ENCODE measurements at places on chromosomes 11 and 22.
A peak's percentile ranks its signal among the peaks of the same experiment; 100 is the strongest.

DNA sequence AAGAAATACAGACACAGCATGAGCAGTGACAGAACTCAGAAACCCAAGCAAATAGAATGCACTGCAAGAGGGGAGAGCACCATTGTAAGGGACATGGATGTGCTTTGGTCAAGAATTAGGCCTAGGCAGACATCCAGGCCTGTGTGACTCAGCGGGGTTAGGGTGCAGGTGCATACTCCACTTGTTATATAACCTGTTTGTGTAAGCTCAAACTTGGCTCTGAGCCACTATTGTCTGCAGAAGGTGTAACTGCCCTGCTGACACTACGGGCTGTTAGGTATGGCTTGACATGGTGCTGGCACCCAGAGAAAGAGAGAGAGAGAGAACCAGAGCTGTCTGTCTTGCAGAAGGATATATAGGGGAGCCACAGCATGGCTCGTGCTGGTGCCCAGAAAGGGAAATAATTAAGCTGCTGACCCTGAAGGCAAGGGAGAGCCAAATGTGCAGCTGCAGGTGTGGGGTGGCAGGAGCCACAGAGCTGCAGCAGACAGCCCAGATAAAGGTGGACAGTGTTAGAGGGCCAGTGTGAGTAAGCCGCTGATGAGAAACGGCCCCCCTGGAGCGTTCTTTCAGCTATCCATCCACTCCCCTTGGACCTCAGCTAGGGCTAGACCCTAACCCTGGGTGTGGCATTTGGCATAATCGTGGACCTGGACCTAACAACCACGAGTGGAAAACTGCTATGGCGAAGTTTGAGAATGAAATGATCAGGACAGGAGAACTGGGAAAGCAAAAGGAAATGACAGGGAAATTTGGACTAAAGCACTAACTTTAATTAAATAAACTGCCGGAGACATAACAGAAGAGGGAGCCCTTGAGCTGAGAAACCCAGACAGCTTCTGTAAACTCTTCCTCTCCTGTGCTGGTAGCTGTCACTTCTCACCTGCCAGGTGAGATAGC lies 253.0 kb upstream of the CCDC179 start:
- DNase-seq: no peak

DNA sequence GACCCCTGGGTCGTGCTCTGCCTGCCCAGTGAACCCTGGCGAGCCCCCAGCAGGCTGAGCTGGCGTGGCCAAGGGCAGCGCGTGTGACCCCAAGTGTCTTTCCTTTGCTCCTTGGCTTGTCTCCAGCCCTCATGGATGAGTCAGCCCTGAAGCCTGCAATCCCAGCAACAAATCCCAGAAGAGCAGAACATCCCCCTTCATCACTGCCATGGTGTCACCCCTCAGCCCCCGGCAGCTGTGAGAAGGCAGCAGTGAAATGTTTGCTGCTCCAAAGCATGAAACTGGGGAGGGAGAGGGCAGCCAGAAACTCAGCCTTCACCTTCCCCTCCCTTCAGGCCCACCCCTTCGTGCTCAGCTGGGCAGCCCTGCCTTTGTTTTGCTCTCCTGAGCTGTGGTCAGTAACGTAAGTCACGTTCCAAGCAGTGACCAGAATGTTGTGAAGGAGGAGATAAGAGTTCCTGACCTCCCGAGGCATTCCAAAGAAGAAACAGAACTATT lies 29.8 kb downstream of the ADAMTS15 start:
- no peak for DNase-seq

DNA sequence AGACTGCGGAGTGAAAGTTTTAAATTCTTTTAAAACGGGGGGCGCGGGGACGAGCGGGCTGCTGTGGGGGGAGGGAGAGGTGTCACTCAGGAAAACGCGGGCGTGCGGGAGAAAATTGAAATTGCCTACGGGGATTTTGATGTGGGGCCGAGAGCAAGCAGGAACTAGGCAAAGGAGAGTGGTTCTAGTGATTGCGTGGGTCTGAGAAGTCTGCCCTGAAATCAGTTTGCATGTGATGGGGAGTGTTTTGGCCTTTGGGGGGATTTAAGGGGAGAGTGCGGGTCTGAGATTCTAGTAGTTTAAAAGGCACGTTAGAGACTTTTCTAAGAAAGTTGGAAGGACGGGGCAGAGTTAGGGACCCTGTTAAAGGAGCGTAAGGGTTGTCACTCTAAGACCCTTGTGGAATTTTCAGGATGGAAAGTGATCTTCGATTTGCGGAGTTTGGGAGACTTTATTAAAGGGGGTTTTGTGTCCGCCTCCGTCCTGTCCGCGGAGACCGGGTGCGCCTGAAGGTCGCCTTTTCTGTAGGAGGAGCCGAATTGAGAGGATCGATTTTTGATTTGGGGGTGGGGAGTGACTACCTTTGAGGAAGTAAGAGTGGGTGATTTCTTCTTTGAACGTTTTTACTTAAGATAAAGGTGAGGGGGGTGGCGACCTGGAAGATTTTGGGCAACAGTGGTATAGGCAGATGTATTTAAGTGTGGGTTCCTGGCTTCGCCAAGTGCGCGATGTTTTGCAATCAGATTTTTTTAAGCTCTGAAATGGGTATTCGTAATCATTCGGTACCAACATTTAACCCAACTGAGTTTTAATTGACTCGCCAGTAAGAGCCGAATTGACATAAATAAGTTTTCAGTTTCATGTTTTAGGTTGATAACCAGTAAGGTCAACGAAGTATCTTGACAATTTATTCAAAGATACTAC lies 1.1 kb downstream of the EED start:
- no peak for DNase-seq

GRCh38 chr11:3215346-3216026 lies 3.1 kb downstream of the MRGPRG start:
- no peak for DNase-seq

DNA sequence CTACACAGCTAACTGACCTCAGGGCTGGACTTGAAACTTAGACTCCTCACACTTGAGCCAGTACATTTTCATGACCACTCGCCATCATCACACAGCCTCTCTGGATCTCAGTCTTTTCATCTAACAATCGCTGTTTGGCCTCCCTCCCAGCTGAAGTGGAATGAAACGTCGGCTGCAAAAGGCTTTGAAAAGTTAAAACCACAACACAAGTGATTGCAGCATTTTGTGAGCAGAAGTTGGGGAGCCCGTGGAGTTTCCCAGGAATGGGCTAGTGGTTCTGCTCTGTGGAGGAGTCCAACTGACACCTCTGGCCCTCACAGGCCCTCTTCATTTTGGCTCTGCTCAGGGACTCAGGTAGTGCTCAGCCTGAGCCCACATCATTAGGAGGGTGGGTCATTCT lies 35.9 kb upstream of the TRIM29 start:
- DNase-seq: no peak

- DNase-seq: no peak
Observed at GRCh38 chr11:1447845-1448825, 38.4 kb downstream of the MOB2 start.

DNA sequence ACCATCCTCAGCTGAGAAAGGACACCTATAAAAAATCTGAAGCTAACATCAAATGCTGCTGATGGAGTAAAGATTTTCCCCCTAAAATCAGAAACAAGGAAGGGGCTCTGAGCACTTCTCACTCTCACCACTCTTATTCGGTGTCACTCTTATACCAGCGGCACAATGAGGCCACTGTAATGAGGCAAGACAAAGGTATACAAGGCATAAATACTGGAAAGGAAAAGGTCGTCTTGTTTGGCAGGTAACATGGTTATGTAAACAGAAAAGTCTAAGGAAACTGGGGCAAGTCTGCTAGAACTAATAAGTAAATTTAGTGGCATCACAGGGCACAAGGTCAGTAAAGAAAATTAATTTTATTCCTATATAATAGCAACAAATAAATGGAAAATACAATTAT lies 8.1 kb upstream of the MOB2 start:
- DNase-seq: no peak

DNA sequence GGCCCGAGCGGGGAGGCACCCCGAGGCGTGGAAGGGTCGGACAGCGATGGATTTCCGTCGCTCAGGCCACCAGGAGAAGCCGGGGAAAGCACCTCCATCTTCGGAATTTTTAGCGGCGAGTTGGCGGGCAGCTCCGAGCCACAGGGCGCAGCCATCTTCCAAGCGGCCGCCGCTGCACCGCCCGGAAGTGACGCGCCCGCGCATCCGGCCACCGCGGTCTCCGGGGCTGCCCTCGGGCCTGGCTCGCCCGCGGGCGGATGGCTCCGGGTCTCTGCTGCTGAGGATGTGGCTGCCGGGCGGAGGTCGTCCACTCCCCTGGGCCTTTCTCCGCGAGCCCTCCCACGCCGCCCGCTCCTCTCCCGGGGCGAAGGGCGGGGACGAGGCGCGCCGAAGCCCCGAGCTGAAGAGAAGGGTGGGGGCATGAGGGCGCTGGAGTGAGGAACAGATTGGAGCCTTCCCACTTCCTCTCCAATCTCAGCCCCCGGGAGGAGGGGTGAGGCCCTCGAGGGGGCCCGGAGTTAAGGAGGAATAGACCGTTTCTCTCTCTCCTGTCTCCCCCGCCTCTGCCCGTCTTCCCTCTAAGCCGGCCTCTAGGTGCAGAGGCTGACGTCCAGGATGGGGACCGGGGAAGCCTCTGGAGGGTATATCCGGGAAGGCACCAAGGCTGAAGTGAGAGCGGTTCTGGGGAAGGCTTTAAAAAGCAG lies at the start of gene MSANTD2:
MSANTD2 (minus strand) TSS at position 181 of the 704 bp plus-strand sequence; CDS start at position 155, 26 bp downstream.
- peak; percentile 63 for DNase-seq

DNA sequence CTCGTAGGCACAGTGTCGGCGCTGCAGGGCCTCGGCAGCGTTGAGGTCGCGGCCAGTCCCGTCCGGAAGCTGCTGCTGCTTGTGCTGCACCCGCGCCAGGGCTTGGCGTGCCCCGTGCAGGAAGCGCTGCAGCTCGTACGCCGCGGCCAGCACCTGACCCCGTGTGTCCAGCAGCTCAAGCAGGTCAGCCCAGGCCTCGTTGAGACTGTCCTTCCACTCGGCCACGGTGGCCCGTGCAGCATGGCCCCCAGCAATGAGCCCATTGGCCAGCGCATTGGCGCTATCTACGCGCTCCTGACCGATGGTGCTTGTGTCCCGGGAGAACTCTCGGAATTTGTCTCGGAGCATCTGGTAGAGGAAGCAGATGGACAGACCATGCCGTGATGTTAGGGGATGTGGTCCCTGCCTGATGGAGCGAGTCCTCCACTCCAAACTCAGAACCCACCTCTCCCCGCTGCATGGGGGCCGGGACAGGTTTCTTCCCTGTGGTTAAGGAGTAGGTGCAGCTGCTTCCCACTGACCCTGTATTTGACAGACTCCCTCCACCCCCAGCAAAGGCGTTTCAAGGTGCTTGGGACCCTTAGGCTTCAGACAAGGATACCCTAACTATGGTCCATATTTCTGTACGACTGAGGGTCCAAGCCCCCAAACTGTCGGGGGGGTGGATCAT lies 13.8 kb upstream of the RBM4B start:
- DNase-seq: no peak

DNA sequence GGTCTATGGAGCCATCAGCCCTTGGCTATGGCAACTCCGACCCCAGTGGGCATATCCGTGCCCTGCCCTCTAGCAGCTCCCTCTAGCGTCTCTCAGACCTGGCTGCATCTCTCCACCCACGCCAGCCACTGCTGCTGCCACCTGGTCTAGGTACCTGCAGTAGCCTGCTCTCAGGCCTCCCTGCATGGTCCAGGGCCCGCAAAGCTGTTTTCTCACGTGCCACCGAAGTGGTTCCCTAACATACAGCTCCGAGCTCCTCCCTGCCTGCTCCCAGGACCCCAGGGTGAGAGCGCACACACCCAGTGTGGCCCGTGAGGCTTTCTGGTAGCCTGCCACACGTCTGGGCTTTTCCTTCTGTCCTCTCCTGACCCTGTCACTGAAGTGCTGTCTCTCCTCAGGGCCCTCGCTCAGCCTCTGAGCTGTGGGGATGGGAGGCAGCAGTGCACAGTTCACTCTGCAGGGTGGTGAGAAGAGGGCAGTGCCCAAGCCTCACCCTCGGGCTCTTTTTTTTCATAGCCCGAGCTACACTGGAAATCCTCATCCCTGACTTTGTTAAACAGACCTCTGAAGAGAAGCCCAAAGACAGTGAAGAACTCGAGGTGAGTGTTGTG lies 14.3 kb downstream of the DGCR8 start:
- no peak for DNase-seq

DNA sequence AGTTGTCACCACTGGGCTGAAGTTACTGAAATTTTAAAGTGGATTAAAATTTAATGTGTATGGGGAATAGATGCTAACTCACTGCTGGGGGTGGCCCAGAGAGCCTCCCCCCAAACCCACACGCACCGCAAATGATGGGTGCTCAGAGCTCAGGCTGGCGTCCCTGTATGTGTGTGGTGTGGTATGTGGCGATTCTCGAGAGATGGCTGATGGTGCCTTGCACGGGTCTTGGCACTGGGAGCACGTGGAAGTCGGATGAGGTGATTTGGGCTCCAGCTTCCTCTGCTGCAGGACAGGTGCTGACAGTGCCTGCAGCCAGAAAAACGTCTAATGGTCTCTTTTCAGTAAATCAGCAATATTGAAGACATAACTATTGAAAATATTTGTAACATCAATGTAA lies 1473.3 kb downstream of the TBC1D22A start:
- DNase-seq: no peak

GRCh38 chr11:73391665-73392064 lies 15.5 kb downstream of the RELT start:
- DNase-seq: no peak

- DNase-seq: no peak
Observed at GRCh38 chr11:85977751-85978160, 91.1 kb downstream of the PICALM start.

- DNase-seq: no peak
Observed at GRCh38 chr11:120058931-120059330, 79.0 kb downstream of the TRIM29 start.

DNA sequence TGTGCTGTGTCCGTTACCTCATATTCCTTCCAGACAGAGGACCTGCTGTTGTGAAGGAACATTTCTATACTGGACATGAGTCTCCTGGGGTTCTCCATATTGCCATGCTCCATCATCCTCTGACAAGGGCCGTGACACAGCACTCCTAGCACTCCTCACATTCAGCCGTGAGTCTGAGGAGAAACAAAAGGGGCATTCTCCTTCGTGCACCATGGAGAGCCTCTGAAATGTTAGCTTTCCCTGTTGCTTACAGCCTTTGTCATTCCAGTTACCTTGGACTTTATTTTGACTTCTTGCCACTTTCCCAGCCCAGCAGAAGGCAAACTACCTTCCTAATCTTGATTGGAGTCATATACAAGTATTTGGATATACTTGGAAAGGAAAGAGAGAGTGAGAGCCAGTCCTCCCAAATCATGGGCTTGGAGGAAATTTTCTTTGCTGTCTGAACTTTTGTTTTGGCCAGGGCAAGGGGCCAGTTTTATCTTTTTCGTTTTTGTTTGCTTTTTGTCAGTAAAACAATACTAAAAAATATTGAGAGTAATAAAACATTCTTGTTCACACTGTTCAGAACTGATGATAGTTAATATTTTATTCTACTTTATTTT lies 29.1 kb upstream of the TECTA start:
- no peak for DNase-seq

GRCh38 chr11:64400102-64400501 lies 41.1 kb downstream of the RPS6KA4 start:
- no peak for DNase-seq

- no peak for DNase-seq
Observed at GRCh38 chr22:40922484-40923303, 28.5 kb upstream of the RBX1 start.

DNA sequence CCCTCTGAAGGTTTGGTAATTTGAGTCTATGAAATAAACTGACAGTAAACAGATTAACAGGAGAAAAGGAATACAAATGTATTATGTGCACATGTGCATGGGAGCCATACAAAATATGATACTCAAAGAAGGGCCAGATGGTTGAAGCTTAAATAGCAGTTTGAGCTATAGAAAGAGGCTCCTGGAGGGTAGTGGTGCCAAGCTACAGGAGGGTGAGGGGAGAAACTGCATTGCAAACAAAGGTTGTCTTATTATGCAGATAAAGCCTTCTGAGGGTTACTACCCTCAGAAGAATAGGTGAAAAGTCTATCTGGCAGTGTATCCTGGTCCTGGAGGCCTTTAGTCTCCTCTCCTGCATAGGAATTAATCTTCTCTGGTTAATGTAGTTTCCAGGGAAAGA lies 267.3 kb upstream of the MPPED2 start:
- no peak for DNase-seq

Measured in activated T-cell treated with anti-CD3 and anti-CD28 coated beads for 1 hour (primary cell).